M059J (cell line): ENCODE measurements at places on chromosomes 7 and 10.

- no peak for DNase-seq
These were observed 17.6 kb downstream of the CCDC71L start for GRCh38 chr7:106643216-106644000.

GRCh38 chr10:113961182-113962031 is 82.3 kb upstream of the ADRB1 start:
- no peak for DNase-seq

- DNase-seq, result no peak
These were observed 16.9 kb upstream of the NKX6-2 start for GRCh38 chr10:132802694-132803320.

DNA sequence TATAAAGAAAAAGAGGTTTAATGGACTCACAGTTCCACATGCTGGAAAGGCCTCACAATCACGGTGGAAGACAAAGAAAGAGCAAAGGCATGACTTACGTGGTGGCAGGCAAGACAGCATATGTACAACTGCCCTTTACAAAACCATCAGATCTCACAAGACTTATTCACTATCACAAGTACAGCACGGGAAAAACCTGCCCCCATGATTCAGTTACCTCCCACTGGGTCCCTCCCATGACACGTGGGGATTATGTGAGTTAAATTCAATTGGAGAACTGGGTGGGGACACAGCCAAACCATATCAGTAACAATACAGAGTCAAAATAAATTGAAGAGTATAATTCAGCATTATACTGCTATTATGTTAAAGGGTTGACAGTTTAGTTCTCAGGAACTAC is 37.8 kb downstream of the RNLS start:
- no peak for DNase-seq

- no peak for DNase-seq
These were observed 303.5 kb downstream of the PTPRN2 start for GRCh38 chr7:158284121-158284520.

DNA sequence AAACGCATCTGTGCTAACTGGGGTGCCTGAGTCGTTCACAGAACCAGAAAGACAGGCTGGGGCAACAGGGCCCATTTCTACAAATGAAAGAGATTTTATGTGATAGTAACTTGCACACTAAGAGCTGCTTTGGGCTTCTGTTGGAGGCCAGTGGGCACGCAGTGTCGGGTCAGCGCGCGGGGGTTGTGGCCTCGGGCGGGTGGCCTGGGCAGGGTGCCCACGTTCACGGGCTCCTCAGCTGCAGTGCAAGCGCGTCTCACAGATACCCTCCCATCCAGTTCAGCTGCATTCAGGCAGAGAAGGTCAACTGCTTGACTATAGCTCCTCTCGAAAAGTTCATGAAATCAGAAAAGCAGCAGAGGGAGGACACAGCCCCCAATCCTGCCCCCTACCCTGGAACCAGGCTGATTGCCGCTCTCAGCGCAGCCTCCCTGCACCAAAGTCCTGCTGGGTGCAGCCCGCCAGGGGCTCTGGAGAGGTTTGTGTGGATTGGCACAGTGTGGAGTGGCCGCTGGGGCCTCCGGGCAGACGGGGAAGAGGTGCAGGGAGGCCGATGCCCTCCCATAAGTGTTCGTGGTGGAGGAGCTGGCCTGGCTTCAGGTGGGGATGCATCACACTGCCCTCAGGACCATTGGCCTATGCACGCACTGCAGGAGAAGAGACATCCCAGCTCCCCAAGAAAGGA is 582.8 kb downstream of the TCERG1L start:
- no peak for DNase-seq
